Fibroblast of lung (primary cell): ENCODE measurements at places on chromosomes 2 and 18. TPM values are rescaled to one million over a fixed set of nuclear protein-coding genes. Genes with fewer than 3 reads are reported as not detected.
A peak's percentile ranks its signal among the peaks of the same experiment; 100 is the strongest.

The CAVIN2 gene
- 12.6 and 28.1 TPM in 2 replicates for total RNA-seq

The GREB1L gene
- total RNA-seq = 0.26 and 0.33 TPM in 2 replicates

The CNGA3 gene
- under 0.01 TPM in 2 replicates for total RNA-seq

The CIDEA gene
- 0.26 and 1.7 TPM in 2 replicates for total RNA-seq

The UGT1A3 gene
- total RNA-seq = not detected in 2 replicates

DNA sequence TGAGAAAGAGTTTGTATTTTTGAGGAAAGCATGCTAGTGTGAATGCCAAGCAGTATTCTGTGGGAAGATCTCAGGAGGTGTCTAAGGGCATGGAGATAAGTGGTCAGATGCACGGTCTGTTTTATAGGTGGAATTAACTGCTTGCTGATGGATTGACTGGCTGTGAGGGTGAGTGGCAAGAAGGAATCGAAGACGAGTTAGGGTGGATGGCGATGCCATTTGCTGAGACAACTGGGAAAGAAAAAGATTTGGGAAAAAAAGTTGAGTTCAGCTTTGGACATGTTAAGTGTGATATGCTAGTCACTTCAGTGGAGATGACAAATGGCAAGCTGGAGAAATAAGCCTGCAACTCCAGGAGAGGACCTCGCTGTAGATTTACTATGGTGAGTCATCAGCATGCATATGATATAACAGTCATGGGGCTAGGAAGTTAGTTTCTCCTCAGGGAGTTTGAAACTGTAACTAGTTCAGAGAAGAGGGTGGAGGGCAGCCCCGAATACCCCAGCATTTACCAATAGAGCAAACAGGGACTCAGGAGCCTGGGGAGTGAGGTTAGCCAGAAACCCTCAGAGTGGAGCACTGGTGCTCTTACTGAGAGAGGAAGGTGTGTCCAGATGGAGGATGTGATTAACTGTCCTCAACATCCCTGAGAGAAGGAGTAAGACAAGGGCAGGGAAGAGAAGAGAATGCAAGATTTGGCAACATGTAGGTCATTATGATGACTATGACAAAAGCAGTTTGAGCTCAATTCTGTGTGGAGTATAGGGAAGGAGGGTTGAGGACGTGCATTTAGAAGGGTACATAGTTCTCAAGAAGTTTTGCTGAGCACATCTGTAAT, 2.0 kb upstream of the HK2 start:
- peak; percentile 21 for DNase-seq

GRCh38 chr18:9673296-9674251, 34.5 kb upstream of the RAB31 start:
- peak; percentile 61 for DNase-seq

- no peak for DNase-seq
These were observed 147.9 kb upstream of the SOX11 start for GRCh38 chr2:5544205-5544786.

DNA sequence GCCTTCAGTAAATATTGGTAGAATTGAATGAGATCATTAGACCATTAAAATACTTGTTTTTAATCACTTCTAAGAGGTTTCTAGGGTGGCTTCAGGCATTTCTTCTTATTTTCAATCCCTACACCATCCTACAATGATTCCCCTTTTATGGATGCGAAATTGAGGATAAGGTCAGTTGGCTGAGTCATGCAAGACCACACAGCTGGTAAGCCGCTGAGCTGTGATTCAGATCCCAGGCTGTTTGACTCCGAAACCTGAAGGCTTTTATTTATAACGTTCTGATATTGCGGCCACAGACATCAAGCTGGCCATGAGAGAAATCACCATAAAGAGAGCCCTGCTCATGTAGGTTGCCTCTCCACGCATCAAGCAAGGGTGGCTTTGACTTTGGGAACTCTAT, 133.4 kb downstream of the VAPA start:
- peak; percentile 90 for DNase-seq

DNA sequence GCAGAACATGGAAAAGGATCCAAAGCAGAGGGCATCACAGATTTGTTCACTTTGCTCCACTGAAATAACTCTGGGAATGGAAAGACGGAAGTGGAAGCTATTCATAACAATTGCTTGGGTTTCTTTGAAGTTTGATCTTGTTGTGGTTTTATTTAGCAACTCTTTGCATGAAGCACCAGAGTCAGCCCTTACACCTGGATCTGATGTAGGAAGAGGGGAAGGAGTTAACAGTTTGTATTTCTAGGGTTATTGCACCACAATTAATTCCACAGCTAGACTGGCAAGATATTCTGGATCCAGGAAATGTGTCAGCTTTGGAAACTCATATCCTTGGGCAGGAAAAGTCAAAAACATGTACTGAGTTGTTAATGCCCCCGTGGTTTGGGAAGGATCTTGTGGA, 1143.4 kb downstream of the CNTNAP5 start:
- peak; percentile 2 for DNase-seq

GRCh38 chr18:44048435-44048834, 632.3 kb upstream of the SETBP1 start:
- no peak for DNase-seq

- peak; percentile 9 for DNase-seq
These were observed 438.0 kb upstream of the CDH20 start for GRCh38 chr18:60895181-60895580.

- no peak for DNase-seq
These were observed 36.7 kb upstream of the BMP10 start for GRCh38 chr2:68907920-68908253.

- DNase-seq = no peak
These were observed 140.4 kb downstream of the RBMS1 start for GRCh38 chr2:160353166-160353565.

- no peak for DNase-seq
These were observed 164.5 kb upstream of the ALPP start for GRCh38 chr2:232214053-232214452.
